NCI-H1930 (cell line): ENCODE measurements at places on chromosomes 13 and 19.

DNA sequence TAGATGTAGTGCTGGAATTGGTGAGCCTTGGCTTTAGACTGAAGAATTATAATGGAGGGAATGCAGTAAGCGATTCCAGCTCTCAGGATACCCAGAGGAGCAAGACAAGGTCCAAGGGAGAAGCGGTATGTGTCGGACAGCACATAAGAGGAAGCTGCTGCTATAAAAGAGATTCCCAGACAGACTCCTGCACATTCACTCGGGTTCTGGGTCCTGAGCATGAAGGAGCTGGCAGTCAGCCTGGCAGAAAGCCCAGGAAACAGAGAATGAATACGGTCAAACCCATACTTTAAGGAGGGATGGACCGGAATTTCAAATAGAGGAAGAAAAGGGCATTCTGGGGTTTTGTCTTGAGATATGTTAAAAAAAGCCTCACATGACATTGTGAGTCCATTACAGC, 308.3 kb downstream of the DNAJC15 start:
- DNase-seq = no peak

DNA sequence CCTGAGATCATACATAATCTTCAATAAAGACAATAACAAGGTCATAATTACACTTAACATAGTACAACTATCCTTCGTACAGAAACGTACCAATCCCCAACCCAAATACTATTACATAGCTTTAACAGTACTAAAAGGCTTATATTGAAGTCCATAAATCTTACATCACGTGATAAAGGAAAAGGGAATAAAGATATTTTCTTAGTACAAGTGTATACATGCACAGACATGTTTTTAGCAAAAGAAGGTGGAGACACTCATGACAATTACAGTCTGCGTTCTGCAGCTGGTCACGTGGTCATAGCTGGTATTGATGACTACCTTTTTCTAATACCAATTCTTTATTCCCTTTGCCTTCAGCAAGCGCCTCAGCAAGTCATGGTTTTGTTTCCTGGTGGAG, 464.5 kb upstream of the SLITRK5 start:
- no peak for DNase-seq

DNA sequence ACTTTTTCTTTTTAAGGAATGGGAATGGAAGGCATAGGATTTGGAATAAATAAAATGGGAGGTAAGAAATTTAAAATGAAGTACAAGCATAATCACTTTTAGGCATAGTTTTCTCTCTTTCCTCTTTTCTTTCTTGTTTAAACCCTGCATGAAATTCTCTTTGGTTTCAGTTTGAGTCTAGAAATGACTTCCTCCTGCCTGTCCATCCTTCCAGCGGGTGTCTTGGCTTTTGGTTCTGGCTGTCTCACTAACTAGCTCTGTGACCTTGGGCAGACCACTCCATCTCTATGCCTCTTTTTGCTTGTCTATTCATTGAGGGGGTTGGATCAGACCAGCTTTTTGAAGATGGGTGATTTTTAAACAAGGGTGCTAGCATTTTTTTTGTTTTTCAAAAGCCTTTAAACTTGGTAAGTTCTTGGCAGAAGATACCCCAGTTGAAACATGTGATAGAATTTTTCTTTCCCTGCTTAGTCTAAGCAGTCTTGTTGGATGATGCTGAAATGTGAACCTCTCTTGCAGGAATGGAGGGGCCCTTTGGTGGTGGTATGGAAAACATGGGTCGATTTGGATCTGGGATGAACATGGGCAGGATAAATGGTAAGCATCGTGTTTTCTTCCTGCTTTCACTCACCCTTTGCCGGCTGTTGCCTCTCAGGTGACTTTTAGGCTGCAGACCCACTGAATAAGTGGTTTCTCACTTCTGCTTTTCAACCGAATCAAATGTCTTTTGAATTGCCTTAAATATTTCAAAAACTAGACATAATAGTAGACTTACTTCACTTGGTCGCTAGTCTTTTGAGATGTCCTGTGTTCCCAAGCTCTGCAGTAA, 28.6 kb downstream of the PRAM1 start:
- no peak for DNase-seq

- no peak for DNase-seq
Observed at GRCh38 chr13:40236566-40237168, 429.8 kb downstream of the FOXO1 start.
